Lung microvascular endothelial cell (primary cell): ENCODE measurements at places on chromosomes 7 and 10.

DNA sequence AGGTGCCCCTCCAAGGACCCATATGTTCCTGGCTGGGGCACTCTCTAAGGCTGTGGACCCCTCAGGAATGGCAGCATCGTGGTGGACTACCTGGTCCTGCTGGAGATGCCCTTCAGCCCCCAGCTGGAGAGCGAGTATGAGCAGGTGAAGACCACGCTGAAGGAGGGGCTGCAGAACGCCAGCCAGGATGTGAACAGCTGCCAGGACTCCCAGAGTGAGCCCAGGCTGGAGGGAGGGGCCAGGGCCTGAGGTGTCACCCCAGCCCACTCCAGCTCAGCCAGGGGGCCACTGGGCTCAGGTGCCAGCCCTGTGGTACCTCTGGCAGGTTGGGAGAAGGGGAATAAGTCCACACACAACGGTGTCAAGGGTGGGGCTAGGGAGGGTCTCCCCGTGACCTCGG is 4.7 kb upstream of the MUC12 start:
- no peak for DNase-seq

- DNase-seq, result no peak
These were observed 6.2 kb downstream of the GSAP start for GRCh38 chr7:77409739-77410547.

DNA sequence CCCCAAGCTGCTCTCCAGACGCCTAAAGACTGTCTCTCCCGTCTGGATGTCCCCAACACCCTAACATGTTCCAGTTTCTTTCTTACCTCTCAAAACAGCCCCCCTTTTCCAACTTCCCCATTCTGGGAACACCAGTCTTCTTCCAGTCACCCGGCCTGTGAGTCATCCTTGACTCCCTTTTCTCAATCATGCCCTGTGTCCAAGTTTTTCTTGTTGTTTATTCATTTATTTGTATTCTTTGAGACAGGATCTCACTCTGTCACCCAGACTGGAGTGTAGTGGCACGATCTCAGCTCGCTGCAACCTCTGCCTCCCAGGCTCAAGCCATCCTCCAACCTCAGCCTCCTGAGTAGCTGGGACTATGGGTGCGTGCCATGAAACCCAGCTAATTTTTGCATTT is 15.6 kb downstream of the SNX10 start:
- DNase-seq, result no peak

DNA sequence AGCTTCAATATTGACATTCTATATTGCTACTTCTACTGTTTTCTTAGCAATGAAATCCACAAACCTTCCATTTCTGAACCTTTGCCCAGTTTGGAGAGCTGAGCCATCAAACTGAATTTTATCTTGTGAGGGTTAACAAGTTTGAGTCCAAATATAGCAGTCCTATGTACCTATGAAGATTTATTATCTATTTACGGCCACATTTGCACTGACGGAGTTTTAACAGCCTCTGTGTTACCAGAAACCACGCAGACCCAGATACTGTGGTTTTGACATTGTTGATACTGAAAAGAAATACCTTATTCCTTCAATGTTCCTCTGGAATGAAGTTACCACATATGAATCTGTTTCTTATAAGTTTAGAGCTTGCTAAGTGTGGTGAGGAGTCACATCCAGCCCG is 172.6 kb downstream of the FGFR2 start:
- DNase-seq, result no peak

GRCh38 chr7:147183276-147183675 is 1066.7 kb downstream of the CNTNAP2 start:
- DNase-seq, result no peak

DNA sequence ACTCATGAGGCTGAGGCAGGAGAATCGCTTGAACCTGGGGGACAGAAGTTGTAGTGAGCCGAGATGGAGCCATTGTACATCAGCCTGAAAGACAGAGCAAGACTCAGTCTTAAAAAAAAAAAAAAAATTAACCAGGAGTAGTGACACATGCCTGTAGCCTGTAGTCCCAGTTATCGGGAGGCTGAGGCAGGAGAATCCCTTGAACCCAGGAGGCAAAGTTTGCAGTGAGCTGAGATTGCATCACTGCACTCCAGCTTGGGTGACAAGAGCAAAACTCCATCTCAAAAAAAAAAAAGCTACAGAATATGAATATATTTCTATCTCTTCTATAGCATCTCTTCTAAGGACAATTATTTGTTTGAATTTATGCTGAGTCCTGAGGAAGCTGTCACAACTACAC is 6.5 kb downstream of the AZGP1 start:
- DNase-seq, result no peak

GRCh38 chr10:101839416-101840063 is 4.1 kb downstream of the KCNIP2 start:
- DNase-seq, result peak; percentile 42

- DNase-seq, result no peak
These were observed 50.2 kb upstream of the BAMBI start for GRCh38 chr10:28627102-28627501.

DNA sequence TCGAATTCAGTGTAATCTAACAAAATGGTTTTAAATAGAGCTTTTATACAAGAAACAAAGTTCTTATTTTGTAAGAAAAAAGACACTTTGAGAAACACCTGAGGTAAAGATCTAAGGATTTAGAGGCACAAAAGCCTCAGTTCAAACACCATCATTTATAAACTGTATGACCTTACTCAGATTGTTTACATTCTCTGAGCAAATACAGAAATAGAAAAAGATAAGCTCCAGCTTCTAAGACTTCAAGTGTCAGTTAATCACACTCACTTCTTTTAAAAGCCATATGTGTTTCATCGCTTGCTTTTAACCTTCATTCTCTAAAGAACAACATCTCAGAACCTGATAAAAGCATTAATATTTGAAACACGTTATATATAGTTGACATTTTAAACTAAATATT is 27.9 kb downstream of the CADPS2 start:
- no peak for DNase-seq

- no peak for DNase-seq
These were observed 5.6 kb upstream of the TASOR2 start for GRCh38 chr10:5679037-5679435.

- peak; percentile 71 for DNase-seq
These were observed 16.8 kb upstream of the ABCB5 start for GRCh38 chr7:20598459-20599309.
